Kidney (tissue), 22 donors: ENCODE measurements at places on chromosomes 11 and 22.
A peak's percentile ranks its signal among the peaks of the same experiment; 100 is the strongest.

DNA sequence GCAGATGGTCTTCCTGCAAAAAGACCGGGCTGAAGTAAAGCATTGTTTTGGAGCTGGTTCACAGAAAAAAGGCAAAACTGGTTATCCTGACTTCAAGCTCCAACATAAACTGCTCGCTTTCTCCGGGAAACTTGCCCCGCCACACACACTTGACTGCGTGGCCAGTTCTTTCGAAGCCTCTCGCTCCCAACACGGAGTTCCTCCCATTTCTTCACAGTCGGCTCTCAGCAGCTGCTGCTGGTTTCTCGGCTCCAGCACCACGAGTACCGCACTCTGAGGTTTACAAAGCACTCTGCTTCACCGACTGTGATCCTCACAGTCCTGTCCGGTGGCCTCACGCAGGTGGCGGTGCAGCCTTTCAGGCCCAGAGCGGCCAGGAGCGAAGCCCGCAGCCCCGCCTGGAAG, 264 bp downstream of the CHEK1 start:
- no peak for DNase-seq

DNA sequence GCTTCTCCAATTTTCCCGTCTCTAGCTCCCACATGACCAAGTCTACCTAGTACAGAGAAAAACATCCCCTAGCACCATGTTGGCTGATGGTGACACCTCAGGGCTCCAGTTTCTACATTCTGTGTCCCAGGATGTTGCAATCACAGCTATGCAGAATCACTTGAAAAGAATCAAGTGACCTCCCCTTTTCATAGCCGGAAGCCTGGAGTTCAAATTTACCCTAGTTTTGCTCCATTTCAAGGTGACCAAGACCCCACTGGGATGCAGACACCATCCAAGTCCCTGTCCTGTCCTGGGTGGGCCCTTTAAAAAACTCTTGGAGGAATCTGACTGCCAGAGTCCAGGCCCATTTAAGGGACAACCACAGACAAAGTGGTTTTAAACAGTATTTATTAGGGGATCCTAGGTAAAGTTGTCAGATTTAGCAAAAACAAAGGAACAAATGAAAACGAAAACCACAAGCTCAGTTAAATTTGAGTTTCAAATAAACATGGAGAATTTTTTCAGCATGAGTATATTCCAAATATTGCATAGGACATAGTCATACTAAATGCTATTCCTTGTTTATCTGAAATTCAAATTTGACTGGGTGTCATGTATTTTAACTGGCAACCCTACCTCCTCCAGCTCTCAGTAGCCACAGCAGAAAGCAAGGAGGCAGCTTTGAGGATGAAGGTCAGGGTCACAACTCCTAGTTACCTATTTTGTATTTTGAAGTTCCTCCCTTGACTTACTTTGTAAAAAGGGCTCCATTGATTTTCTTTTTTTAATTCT, 52.4 kb downstream of the MIAT start:
- no peak for DNase-seq

- peak; percentile 68 for DNase-seq
Observed at GRCh38 chr11:19311308-19312030, 70.7 kb upstream of the E2F8 start.

DNA sequence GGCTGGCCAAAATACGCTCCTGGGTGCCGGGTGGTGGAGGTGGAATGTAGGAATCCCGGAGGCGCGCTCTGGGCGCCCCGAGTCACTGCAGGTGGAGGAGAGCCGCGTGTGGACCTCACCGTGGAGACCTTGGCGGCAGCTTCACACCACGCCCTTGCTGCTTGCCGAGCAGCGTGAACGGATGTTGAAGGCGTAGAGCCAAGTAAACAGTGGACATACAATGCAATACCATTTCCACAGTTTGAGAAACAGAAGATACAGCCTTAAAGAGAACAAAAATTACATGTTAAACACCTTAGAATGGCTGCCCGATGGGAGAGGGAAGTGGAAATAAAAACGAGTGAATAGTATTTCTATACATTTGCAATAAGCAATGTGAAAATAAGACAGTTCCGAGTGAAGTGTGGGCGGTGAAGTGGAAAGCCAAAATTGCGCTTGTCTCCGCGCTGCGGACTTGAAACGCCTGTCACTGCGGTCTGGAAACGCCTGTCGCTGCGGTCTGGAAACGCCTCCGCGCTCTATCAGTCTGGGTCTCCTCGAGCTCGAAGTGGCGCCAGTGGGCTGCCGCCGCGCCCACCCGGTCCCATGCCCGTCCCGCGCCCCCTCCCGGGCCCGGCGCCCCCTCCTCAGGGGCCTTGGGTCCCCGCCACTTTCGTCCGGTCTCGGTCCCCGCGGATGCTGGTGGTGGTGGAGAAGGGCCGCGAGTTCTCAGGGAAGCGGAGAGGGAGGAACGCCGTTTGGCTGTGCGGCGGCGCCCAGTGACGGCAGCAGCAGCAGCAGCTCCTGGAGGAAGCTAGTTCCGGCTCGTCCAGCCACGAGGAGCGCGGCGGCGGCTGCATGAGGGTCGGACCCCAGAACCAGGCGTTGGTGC, 1.6 kb downstream of the NCR3LG1 start:
- DNase-seq: peak; percentile 82

GRCh38 chr11:34916843-34917770, 689 bp downstream of the PDHX start:
- no peak for DNase-seq

GRCh38 chr22:46824980-46825544, 62.6 kb downstream of the TBC1D22A start:
- DNase-seq: no peak

GRCh38 chr22:48595511-48595905, 1232.2 kb downstream of the BRD1 start:
- DNase-seq: no peak

DNA sequence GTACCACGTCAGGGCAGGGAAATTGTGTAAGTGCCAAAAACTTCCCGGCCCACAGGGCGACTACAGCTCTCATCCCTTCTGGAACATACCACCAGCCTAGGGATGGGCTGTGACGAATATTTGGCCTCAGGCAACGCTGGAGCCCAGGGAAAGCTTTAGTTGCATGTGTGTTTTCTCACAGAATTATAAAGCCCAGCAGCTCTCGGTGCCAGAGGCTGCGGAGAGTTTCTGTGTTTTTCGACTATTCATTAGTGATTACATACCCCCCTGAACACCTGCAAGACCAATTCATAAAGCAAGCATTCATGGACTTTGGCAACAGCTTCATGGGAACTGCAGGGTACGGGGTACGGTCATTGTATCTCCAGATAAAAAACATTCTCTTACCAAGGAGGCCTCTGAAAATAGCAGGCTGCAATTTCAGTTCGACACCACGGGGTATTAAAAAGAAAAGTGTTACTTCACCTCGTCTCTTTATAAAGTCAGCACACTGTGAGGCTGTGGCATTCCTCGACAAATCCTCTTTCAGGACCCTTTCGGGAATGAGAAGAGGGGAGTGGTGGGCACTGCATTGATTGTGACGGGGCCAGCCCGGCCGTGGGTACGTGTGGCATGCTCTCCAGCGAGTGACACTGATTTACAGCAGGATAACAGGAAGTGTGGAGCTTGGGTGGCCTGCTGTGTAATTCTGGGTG, 243.6 kb upstream of the SORL1-AS1 start:
- peak; percentile 57 for DNase-seq

GRCh38 chr11:81237139-81237538, 1496.5 kb downstream of the FAM181B start:
- DNase-seq: peak; percentile 87

GRCh38 chr11:95453616-95454171, 222.7 kb upstream of the SESN3 start:
- no peak for DNase-seq

DNA sequence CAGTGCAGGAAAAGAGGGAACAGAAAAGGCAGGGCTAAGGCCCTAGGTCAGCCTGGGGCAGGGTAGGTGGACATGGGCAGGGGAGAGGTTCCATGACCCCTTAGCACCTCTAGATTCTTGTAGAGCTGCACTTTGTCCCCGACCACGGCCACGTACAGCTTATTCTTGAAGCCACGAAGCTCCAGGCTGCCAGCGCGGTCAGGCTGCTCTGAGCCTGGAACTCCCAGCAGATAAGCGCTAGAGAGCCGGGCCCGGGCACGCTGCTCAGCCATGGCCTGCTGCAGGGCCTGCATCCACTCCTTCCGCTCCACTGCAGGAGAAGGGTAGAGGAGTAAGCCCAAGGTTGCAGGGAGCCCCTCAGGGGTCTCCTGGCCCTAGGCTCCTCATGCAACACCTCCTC, 36.1 kb upstream of the PDE2A start:
- no peak for DNase-seq

DNA sequence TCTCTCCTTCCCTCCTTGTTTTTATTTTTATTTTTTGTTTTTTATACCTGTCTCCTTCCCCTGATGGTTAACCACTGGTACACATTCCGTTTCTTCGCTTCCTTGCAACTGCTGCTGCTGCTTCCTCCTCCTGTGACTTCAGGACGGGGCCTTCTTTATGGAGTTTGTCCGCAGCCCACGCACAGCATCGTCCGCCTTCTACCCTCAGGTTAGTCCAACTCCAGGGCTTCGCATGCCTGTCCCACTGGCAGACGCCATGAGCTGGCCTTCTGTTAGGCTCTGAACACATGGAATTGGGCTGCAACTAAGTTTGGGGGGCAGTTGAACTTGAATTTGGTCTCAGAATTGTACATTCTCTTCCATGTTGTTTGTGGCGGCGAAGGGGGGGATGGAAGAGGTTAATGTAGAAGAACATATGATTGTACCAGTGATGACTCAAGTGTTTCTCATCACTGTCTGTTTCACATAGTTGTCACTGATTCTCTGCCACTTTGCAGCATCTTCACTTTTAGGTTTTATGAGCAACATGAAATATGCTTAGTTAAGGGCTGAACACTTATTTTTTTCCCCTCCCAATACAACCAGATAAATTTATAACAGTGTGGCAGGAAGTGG, 83.0 kb upstream of the YWHAH start:
- no peak for DNase-seq

GRCh38 chr11:47967577-47968525, 12.5 kb upstream of the PTPRJ start:
- DNase-seq: no peak

DNA sequence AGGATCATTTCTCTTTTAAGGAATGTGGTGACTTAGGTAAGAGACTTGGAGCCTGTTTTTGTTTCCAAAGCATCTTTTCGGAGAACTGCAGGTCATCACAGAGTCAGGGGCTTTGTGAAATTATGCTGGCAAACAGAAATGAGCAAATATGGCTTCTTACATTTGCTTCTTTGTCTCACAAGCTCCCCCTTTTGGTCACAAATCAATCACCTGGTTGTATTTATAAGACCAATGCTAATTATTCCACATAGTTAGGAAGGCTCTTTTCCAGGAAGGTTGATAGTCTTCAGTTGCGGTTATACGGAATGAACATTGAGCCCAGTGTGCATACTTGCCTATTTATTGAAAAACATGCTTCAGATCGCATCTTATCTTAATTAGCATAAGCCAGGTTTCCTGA, 34.6 kb upstream of the CEP126 start:
- peak; percentile 35 for DNase-seq

DNA sequence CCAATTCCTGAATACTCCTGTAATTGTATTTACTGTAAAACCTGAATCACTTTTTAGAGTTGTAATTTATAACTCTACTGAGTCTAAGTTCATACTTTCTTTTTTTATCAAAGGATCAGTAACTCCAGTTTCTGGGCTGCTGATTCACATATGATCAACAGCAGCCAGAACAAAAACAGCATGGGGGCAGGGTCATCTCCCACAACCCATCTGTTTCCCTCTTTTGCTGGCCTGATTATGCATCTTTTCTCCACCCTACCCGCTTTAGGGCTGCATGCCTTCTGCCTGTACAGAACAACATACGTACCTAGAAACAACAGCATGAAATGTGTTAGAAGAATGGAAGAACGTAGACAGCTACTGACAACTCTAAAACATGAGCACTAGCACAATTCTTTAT, 76.0 kb downstream of the MRTFA start:
- no peak for DNase-seq

DNA sequence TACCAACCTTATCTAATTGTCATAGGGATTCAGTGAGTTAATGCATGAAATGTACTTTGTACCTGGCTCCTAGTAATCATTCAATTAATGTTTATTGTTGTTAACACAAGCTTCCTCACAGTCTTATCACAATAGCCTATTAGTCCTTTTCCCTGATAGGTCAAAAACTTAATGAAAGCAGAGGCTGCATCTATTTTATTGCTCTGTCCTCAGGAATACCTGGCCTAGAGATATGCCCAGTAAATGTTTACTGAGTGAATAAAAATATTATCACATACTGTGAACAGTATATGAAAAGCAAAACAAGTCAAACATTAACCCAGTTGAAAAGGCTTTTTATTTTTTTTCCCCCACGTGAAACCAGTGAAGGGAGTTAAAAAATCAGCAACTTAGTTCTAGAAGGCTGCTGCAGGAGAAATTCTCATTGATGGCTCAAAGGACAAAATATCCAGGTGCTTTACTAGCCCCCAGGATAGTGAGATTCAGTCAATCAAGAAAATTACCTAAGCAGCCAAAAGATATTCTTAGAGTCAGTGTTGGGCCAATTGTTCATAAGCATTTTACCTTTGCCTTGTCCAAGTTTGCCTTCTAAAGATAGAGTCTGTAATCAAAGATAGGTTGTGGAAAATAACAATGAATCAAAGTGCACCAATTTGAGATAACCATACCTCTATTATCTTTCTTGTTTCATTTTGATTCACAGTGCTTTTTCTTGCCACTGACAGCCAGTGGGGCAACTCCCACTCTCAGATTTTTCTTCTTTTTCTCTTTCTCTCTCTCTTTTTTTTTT, 34.4 kb upstream of the SLC6A5 start:
- DNase-seq: no peak

GRCh38 chr11:121456151-121456550, 3.4 kb upstream of the SORL1-AS1 start:
- DNase-seq: no peak

- peak; percentile 90 for DNase-seq
Observed at GRCh38 chr11:117814766-117815261, 9.7 kb downstream of the FXYD2 start.

GRCh38 chr11:35962369-35963138, 18.7 kb downstream of the LDLRAD3 start:
- no peak for DNase-seq

GRCh38 chr11:34234086-34234740, 123.6 kb downstream of the ABTB2 start:
- DNase-seq: no peak

DNA sequence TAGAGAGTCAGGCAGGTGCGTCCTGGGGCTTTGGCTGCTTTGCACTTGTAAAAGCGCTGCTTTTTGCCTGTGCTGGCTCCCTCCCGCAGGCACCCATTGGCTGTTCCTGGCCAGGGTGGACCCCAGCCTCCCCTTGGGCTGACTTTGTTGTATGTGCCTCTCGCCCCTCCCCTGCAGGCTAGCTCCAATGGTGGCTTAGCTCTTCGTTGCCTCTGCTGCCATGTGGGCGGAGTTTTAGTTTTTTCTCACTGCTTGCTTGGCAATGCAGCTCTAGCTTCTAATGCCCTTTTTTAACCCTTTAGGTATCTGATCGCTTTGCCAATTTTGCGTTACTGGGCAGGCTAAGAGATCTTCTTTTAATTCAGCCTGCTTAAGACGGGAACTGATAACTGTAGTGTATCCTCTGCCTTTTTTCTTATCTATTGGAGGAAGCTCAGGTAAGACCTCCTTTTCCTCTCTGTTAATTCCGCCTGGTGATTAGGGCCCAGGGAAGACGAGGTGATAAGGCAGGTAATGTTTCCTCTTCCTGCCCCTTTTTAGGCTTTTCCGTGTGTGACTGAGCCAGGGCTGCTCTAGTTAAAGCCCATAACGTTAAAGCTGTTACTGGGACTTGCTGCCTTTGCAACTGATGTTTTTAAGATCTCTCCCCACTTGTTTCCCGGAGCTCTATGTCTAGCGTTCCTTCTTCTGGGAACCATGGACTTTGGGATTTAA, 11.7 kb upstream of the GLYATL1 start:
- peak; percentile 95 for DNase-seq
